ENCODE measurements at places on chromosomes 4 and X. TPM values are rescaled to one million over a fixed set of nuclear protein-coding genes. Genes with fewer than 3 reads are reported as not detected.

The CENPVL1 gene
- not detected for total RNA-seq

The DCUN1D4 gene
- total RNA-seq, result 37.8 TPM

- no peak for DNase-seq
Measured at GRCh38 chr4:118348886-118349285, 3.9 kb downstream of the PRSS12 start.

The TEX13D gene
- not detected for total RNA-seq

DNA sequence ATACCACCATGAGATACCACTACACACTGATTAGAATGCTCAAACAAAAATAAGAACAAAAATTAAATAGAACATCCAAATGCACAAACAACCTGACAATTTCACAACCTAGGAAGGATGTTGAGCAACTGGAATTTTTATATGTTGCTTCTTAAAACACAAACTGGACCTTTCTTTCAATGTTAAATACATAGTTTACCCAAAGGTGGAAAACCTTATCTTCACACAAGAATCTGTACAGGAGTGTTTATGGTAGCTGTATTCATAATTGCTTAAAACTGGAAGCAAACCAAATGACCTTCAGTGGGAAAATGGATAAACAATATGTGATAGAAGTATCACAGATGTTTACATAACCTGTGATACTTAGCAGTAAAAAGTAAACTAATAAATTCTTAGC lies 573.8 kb downstream of the MAGEB5 start:
- no peak for DNase-seq

GRCh38 chr4:112516471-112517066 lies 589 bp upstream of the NEUROG2 start:
- no peak for DNase-seq

The IQCM gene
- not detected for total RNA-seq

Data from IMR-90 (cell line).